Inflammatory macrophage treated with lipopolysaccharide for 1 hour (primary cell): ENCODE measurements at places on chromosomes 3 and 15.
A peak's percentile ranks its signal among the peaks of the same experiment; 100 is the strongest.

GRCh38 chr3:172456404-172456803, 8.1 kb upstream of the GHSR start:
- no peak for DNase-seq

- DNase-seq, result no peak
These were observed 7.8 kb downstream of the XPC start for GRCh38 chr3:14170531-14171159.

- DNase-seq, result no peak
These were observed 286.1 kb downstream of the ZNF621 start for GRCh38 chr3:40810813-40811212.

- DNase-seq, result no peak
These were observed 23.1 kb upstream of the BSN start for GRCh38 chr3:49531218-49531617.

DNA sequence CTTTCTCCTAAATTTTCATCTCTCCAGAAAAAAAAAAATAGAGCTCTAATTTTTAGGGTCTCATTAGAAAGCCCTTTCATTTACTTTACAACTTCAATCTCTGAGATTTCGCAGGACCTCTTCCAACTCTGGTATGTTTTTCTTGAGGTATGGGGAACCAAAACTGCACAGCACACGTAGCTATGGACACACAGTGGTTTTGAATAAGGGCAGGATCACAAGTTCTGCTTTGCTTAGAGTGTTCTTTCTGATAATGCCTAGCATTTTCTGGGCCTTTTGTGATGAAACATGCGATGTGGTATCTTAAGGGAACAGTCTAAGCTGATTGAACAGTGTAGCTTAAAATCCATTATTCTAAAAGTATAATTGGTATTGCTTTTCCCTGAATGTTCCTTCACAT, 25.3 kb downstream of the ZNF592 start:
- peak; percentile 61 for DNase-seq

DNA sequence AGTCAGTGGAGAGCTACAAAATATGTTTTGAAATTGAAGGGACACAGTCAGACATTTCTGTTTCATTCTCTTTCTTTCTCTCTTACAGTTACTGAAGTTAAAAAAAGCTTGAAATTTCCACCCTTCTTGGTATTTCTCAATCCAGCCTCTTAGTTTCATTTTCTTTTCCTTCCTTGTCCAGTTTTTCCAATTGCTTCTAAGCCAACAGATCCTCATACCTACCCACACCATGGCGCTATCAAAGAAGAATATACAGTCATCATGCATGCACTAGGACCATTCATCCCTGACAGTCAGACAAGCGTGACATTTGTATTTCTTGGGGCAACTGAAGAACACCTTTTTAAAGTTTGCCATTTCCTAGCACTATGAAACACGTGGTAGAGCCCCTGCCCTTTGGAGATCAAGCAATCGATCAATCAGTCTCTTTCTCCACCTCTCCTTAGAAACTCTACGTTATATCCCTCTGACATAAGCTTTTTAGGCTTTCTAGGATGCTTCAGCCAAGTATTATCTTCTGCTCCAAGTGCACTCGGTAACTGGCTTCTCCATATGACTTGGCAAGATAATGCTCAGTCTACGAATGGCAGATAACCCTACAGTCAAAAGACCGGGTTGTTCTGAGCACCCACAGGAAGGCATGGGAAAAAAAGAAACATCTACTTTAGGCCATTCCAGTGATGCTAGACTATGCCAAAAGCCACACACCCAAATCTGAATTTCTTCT, 65.4 kb downstream of the FBN1 start:
- no peak for DNase-seq

DNA sequence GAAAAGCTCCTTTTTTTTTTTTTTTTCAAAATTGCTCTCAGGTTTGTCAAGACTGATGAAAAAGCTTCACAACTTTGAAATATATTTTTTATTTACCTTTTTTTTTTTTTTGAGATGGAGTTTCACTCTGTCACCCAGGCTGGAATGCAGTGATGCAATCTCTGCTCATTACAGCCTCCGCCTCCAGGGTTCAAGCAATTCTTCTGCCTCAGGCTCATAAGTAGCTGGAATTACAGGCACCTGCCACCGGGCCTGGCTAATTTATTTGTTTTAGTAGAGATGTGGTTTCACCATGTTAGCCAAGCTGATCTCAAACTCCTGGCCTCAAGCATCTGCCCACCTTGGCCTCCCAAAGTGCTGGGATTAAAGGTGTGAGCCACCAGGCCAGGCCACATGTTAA, 1515.0 kb downstream of the OTOL1 start:
- DNase-seq, result no peak

- DNase-seq, result no peak
These were observed 223.0 kb downstream of the EBLN2 start for GRCh38 chr3:73284472-73284871.

- no peak for DNase-seq
These were observed 680.6 kb downstream of the EPHA3 start for GRCh38 chr3:89787979-89788378.

GRCh38 chr3:140753865-140754754, 76.2 kb downstream of the TRIM42 start:
- DNase-seq, result no peak

DNA sequence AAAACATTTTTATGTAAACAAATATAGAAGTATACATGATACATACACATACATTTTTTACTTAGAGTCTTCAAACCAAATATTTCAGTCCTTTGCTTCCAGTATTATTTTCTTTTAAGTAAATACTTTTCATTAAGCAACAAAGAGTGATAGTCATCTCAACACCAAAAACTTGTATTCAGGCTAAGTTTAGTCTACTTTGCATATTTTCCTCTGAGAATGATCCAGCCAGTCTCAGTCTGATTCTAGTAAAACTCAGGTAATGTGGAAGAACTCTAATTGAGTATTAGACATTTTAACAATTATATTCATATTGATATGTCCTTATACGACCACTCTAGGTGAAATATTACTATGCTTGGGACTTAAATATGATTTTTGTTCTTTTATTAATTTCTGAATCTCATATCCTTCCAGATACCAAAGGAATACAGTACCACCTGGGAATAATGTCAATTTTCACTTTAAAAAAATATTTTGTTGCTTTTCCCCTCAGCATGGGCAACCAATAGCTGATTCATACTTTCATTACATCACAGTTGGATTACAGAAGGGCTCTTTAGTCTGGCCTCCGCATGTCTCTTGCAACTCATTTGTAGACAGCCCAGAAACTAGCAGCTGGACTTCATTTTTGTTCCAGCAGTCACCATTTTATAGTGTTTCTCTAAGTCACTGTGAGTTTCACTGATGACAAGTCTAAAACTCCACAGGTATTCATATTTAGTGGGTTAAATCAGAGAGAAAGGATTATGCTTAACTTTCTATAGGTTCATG, 390.4 kb downstream of the ZBTB20 start:
- DNase-seq, result no peak

GRCh38 chr3:4584456-4585249, 91.5 kb downstream of the ITPR1 start:
- peak; percentile 50 for DNase-seq

GRCh38 chr3:42725454-42725853, 22.9 kb upstream of the HHATL start:
- no peak for DNase-seq
